ENCODE measurements at places on chromosomes 1 and 21.
A peak's percentile ranks its signal among the peaks of the same experiment; 100 is the strongest.

- no peak for DNase-seq
Measured at GRCh38 chr1:37482796-37483744, 8.7 kb downstream of the ZC3H12A start.

DNA sequence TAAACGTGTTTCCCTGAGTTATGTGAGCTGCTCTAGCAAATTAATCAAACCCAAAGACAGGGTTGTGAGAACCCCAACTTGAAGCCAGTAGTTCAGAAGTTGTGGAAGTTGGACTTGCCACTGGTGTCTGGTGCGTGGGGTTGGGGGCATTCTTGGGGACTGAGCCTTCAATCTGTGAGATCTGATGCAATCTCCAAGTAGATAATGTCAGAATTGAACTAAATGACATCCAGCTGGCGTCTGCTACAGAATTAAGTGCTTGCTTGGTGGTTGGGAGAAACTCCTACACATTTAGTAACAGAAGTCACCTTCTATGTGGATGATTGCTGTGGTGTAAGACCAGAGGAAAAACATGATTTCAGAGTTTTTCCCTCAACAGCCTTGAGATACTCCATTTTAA, 207.4 kb downstream of the FGGY start:
- no peak for DNase-seq

- no peak for DNase-seq
Measured at GRCh38 chr21:38359090-38359489, 102.3 kb downstream of the KCNJ15 start.

GRCh38 chr1:226568077-226568831, 19.7 kb downstream of the STUM start:
- no peak for DNase-seq

GRCh38 chr1:22416555-22417454, 34.8 kb upstream of the ZBTB40 start:
- DNase-seq = no peak

GRCh38 chr1:204514828-204515227, 1.4 kb upstream of the MDM4 start:
- DNase-seq = no peak

DNA sequence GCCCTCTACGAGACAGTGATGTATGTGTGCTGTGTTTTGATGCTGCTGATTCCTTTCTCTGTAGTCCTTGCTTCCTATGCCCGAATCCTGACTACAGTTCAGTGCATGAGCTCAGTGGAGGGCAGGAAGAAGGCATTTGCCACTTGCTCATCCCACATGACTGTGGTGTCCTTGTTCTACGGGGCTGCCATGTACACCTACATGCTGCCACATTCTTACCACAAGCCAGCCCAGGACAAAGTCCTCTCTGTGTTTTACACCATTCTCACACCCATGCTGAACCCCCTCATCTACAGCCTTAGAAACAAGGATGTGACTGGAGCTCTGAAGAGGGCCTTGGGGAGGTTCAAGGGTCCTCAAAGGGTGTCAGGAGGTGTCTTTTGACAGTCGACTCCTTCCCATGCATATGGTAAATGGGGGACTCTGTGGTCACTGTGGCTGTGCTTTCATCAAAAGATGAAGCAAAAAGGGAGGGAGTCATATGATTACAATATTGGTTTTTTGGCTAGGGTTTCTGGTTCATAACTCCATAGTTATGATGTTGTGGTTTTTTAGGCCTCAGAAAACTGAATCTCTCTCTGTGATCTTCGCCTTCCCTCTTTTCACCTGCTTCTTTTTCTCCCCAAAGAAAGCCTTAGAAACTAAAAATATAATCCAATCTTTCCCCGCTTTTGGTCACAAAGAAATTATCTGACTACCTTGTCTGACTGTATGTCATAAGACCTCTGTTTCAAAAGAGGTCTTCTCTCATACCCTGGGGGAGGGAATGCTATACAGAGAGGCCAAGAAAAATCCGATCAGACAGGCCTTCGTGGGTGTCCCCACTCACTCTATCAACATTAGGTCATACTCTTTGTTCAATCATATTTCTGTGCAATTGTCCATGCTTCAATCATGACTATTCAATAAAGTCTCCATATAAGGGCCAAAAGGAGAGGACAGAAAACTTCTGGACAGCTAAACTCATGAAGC, 4.2 kb downstream of the OR2T1 start:
- no peak for DNase-seq

DNA sequence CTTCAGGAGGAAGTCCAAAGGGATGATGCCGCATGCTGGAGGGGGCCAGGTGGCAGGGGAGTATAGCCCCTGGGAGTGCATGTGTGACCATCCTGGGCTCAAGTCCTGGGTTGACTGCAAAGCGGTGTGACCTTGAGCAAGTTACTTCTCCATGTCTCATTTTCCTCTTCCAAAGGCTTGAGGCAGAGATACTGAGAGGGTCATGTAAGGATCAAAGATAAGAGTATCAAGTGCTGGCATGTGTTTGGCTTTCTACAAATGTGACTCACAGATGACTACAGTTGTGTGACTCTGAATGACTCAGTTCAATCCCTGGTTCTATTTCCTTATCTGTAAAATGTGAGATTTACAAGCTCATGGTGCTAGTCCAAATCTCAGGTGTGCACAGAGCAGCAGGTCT, 26.1 kb downstream of the PROK1 start:
- DNase-seq = peak; percentile 23

GRCh38 chr1:33867684-33868083, 3.8 kb downstream of the HMGB4 start:
- no peak for DNase-seq

DNA sequence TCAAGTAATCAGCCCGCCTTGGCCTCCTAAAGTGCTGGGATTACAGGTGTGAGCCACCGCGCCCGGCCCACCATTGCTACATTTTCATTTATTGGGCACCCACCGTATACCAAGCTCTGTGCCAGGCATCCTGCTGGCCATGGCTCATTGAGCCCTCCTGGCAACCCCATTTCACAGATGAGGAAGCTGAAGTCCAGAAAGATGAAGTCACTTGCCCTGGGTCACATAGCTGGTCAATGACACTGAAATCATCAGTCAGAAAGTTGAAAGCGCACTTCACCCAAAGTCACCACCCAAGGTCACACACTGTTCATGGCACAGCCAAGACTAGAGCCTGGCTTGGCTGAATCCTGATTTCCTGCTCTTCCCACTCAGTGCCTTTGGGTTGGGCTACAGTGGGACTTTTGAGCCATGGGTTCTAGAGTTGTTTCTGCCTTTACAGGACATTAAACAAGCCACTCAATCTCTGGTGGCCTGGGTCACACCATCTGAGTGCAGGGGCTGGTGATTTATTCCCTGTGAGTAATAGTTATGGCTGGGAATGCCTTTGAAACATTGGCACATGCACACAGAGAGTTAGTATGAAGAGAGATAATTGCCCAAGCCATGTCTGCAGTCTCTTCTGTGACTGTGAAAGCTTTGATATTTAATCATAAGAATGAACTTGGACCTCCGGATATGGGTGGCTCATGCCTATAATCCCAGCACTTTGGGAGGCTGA, 16.0 kb upstream of the ARHGEF10L start:
- peak; percentile 26 for DNase-seq

DNA sequence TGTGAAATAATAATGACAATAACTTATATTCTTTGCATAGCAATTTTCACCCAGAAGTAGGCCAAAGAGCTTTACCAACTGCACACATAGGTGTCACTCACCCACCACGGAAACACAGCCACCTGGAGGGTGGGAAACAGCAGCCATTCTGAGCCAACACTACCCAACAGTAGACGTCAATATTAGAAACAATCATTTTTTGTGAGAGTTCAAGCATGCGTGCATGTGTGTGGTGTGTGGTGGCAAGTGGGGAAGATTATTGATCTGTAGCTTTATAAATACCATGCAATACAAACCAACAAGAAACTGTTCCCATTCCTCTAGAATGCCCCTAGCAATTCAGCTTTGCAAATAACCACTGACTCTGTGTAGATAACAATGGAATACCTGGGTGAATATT, 19.1 kb downstream of the PROX1 start:
- no peak for DNase-seq

- DNase-seq = no peak
Measured at GRCh38 chr1:214547747-214548146, 3.7 kb downstream of the PTPN14 start.

DNA sequence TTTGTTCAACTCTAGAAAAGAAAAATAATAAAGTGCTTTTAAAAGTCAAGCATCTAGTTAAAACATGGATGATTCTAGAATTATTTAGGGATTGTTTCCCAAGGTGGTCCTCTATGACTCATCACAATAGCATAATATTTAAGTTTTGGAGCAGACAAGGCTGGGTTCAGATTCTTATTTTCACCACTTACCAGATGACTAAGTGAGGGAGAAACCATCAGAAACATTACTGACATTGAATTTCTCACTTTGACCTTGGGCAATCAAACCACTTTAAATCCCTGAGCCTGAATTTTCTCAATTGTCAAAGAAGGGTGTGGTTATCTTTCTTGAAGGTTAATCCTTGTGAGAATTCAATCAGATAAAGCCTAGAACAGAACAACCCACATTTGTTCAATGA, 102.5 kb upstream of the PTGFR start:
- no peak for DNase-seq

GRCh38 chr21:17002594-17003257, 510.1 kb upstream of the CXADR start:
- no peak for DNase-seq

DNA sequence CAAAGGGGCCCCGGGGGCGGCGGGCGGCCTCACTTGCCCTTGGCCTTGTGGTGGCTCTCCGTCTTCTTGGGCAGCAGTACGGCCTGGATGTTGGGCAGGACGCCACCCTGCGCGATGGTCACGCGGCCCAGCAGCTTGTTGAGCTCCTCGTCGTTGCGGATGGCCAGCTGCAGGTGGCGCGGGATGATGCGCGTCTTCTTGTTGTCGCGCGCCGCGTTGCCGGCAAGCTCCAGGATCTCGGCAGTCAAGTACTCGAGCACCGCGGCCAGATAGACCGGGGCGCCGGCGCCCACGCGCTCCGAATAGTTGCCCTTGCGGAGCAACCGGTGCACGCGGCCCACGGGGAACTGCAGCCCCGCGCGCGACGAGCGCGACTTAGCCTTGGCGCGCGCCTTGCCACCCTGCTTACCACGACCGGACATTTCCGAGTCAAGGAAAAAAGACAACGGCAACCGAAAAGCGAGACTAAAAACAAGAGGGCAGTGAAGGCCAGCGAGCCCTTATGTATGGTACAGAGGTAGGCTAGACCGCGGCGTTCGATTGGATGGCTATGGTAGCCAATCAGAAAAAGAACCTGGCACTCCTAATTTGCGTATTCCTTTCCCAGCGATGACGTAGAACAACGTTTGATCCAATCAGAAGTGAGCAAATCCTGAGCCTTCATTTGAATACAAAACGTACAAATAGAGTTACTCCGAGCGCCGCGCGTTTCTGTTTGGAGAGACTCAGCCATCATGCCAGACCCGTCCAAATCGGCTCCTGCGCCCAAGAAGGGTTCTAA, 29.6 kb upstream of the RNF187 start:
- peak; percentile 90 for DNase-seq

DNA sequence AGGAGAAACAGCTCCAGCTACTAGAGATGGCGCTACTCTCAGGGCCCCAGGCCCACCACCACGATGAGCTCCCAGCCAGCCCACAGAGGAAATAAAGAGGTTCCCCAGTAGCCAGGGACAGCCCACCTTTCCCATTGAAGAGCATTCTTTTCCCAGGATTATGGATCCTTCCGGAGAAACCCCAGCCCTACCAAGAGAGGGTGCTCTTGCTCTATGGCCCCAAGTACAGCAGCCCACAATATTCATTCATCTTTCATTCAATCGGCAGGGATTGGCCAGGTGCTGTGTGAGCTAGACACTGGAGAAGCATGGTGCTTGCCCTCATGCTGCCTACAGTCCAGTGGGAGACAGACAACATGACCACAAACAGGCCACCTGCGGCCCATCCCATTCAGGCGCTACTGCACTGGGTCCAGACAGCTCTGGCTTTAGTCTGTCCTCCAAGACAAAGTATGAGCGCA, 29.9 kb downstream of the PMVK start:
- DNase-seq = no peak

DNA sequence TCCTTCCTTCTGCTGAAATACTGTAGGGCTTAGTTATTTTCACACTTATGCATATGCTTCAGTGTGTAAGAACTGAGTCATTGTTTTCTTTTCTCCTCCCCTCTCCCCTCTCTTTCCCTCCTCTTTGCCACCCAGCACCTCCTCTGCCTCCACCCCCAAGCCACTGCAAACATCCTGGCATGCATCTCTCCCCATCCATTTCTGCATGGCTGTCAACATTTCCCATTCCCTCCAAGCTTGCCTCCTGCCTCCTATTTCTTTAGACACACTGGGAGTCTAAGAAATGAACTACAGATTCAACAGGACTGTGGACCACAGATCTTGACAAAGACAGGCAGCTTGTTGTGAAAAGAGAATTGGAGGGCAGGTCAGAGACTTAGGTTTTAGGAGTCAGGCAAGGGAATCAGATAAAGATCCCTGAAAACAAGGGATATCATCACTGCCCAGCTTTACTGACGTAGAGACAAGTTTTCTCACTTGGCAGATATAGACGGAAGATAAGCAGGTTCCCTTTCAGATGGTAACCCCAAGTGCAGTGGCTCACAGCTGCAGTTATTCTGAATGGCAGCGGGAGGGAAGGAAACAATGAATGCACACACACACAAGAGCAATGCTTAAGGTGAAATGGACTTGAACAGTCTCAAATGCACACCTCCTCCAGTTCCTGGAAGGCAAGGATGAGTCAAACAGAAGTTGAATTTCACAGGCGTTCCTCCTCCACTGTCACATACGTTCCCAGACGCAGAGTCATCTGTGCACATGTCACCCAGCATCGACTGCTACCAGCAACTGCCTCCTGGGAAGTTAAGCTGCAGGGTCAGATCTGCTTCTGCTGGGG, 56.1 kb downstream of the HIVEP3 start:
- DNase-seq = peak; percentile 47

DNA sequence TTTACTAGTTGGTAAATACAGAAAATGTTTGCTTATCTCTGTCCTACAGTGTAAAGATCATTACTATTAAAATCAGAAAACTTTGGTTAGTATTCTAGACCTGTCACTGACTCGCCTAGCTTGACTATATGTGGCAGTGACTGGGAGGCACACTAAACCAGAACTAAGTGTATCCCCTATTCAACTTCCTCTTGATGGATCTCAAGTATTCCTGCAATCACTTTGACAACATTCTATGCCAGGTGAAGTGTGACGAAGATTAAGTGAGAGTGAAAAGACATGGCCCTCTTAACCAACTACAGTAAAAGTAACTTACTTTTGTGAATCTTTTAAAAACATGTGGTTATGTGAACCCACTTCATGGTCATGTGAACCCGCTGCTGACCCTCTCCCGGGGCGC, 223.0 kb upstream of the ADAMTS5 start:
- no peak for DNase-seq

- DNase-seq = no peak
Measured at GRCh38 chr1:112429749-112430148, 33.7 kb downstream of the CTTNBP2NL start.

DNA sequence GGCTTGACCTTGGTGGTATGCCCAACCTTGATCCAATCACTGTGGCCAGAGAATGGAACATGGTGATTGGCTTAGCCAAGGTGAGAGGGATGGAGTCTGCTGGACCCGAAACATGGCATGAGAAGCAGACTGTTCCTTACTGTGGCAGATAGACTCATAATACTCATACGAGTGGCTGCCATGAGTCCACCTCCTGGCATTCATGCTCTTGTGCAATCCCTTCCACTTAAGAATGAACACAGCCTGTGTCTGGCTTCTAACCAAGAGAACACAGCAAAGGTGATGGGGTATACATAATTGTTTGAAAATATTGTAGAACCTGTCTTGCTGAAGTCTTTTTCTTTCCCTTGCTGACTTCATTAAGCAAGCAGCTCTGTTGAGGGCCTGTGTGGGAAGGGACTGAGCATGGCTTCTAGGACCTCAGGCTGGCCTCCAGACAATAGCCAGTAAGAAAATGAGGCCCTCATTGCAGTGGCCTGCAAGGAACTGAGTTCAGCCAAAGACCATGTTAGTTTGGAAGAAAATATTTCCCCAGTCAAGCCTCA, 85.9 kb downstream of the ZNF281 start:
- no peak for DNase-seq
